ENCODE measurements at places on chromosomes 2 and 18. TPM values are rescaled to one million over a fixed set of nuclear protein-coding genes. Genes with fewer than 3 reads are reported as not detected.
A peak's percentile ranks its signal among the peaks of the same experiment; 100 is the strongest.

- DNase-seq, result no peak
- H3K27me3 ChIP-seq, result no peaks in the 10 kb centered on the region
- no peak overlapping the region for H3K27ac ChIP-seq
- H3K36me3 ChIP-seq, result no peaks in the 10 kb centered on the region
These were observed 984.5 kb upstream of the CDH2 start for GRCh38 chr18:29161429-29161828.

GRCh38 chr2:30714811-30715709 is 92.2 kb downstream of the CAPN13 start:
- H3K27me3 ChIP-seq, result no peaks in the 10 kb centered on the region
- no peak for DNase-seq
- no peaks in the 10 kb centered on the region for H3K36me3 ChIP-seq
- no peak overlapping the region for H3K27ac ChIP-seq
- no peak overlapping the region for H3K4me3 ChIP-seq

- DNase-seq, result no peak
- H3K27ac ChIP-seq, result no peak overlapping the region
- no peak overlapping the region for H3K4me3 ChIP-seq
- peaks cover 12% of the 10 kb centered on the region for H3K4me1 ChIP-seq
These were observed 84.0 kb downstream of the NFATC1 start for GRCh38 chr18:79479761-79480161.

GRCh38 chr2:168758970-168759820 is 43.2 kb upstream of the NOSTRIN start:
- H3K27ac ChIP-seq, result no peak overlapping the region
- DNase-seq, result peak; percentile 64
- H3K4me1 ChIP-seq, result peaks cover 5% of the 10 kb centered on the region
- H3K4me3 ChIP-seq, result no peak overlapping the region
- no peaks in the 10 kb centered on the region for H3K36me3 ChIP-seq
- H3K27me3 ChIP-seq, result no peaks in the 10 kb centered on the region

DNA sequence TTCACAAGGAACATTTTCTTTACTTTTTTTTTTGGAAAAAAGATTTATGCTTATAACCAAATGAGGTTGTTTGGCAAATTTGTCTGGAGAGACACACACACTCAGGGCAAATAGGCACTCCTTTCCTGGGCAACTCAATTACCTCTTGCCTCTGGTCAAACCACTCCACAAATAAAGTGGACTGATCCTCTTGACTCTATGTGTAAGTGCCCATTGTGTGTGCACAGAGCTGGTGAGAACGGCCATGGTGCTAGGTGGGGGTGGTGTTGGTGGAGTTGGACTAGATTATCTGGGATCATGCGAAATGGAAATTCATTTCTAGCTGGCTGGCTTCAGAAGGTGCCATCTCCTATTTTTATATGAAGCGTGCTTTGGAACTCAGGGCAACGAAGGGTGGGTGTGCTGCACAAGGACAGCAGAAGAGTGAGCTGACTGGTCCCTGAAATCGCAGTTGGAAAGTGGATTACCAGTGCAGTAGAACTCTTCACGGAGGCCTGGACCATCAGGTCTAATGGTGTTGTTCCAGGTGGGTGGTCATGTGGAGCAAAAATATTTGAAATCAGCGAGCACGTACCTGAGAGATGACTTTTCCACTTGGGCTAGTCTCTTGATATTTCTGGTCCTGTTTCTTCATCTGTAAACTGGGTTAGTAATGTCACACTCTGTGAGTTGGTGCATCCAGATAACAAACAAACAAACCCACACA is 149.9 kb downstream of the RPIA start:
- H3K4me3 ChIP-seq, result no peak overlapping the region
- H3K27ac ChIP-seq, result no peak overlapping the region
- no peaks in the 10 kb centered on the region for H3K27me3 ChIP-seq
- DNase-seq, result no peak
- no peaks in the 10 kb centered on the region for H3K4me1 ChIP-seq

DNA sequence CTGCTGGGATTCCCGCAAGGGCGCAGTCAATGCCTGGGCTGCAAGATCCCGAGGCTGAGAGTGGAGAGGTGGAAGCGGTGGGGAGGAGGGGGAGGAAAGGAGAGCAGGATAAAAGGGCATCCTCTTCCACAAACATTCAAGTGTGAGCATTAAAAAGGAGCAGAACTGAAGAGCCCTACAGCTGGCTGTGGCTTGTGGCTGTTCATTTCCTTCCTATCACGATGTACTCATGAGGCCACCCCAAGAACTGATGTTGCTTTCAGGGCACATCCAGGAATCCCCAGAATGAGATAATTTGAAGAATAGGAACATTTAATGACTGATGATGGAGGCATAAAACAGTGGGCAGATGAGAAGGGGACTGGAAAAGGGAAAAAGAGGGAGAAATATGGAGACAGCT is 230.8 kb upstream of the SMIM21 start:
- H3K4me1 ChIP-seq, result no peaks in the 10 kb centered on the region
- no peak for DNase-seq
- H3K27me3 ChIP-seq, result peaks cover 4% of the 10 kb centered on the region
- H3K4me3 ChIP-seq, result no peak overlapping the region
- no peak overlapping the region for H3K27ac ChIP-seq
- no peaks in the 10 kb centered on the region for H3K36me3 ChIP-seq

GRCh38 chr2:197576631-197577030 is 60.8 kb downstream of the MOB4 start:
- no peak overlapping the region for H3K27ac ChIP-seq
- H3K27me3 ChIP-seq, result no peaks in the 10 kb centered on the region
- H3K4me3 ChIP-seq, result no peak overlapping the region
- H3K36me3 ChIP-seq, result no peaks in the 10 kb centered on the region

DNA sequence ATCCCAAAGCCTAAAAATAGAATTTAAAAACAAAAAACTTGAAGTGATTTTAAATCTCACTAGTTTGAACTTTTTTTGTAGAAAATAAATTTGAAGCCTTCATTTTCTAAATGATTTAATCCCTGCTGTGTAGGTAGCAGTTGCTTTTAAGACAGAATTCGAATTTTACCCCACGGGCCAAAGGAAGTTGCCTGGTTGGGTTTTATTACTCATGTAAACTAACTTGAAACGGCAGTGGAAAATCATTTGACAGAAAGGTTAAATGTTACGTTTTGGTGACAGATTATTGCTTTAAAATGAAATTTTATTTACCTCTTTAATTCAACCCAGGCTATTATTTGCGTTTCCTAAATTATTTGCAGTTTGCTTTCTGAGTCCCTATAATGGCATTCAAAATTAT is 2.0 kb downstream of the MAPRE2 start:
- no peak for DNase-seq
- H3K4me1 ChIP-seq, result peaks cover 56% of the 10 kb centered on the region
- no peak overlapping the region for H3K4me3 ChIP-seq
- no peak overlapping the region for H3K27ac ChIP-seq
- H3K36me3 ChIP-seq, result 0 out of 3 replicates have a peak, but pooled peaks cover 3% of the 10 kb centered on the region

DNA sequence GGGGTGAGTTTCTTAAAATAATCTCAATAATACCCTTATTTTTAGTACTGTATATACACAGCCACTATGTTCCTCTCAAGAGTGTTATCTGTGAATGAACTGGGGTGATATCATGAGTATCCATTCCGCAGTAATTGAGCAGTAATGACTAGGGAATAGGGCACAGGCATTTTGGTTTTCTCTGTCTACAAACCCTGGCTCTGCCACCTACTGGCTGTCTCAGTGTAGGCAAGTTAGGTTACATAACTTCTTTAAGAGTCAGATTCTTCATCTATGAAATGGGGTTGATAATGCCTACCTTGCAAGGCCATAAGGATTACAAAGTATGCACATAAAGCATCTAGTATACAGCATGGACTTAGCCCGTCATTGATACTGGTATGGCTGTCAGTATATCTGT is 555.8 kb downstream of the NRXN1 start:
- DNase-seq, result no peak
- no peaks in the 10 kb centered on the region for H3K4me1 ChIP-seq
- H3K27ac ChIP-seq, result no peak overlapping the region
- no peaks in the 10 kb centered on the region for H3K36me3 ChIP-seq
- H3K27me3 ChIP-seq, result no peaks in the 10 kb centered on the region

GRCh38 chr2:28080911-28081310 is 190.4 kb downstream of the BABAM2 start:
- no peak overlapping the region for H3K4me3 ChIP-seq
- H3K27ac ChIP-seq, result no peak overlapping the region
- H3K27me3 ChIP-seq, result no peaks in the 10 kb centered on the region
- no peaks in the 10 kb centered on the region for H3K4me1 ChIP-seq

DNA sequence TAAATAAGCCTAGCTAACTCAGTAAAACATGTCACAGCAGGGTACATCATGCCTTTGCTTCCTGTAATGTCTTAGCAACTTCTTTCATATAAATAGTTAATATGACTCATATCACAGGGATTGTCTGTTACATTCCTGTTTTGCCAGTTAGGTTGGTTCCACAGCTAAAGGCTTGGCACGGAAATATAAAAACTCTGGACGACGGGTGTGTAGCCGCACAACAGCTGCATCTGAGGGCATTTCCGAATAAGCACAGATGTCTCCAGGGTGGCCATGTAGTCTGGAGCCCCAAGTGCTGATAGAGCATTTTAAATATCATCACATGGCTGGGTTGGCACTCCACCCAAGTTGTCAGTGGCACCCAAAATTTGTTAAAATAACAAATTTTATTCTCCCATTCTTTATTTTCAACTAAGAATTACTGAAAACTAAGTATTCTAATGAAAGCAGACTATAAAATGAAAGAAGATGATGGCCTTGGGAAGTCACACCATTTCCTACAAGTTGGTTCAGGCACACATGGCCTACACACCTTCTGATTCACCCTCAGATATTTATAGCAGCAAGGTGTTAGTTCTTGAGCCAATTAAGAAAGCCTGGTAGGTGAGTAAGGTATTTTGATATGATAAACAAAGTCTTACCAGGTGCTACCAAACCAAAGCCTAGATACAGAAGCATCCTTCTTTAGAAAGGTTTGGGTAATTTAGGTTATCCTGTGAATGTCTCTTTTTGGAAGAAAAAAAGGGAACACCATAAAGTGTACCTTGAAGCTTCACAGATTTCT is 61.8 kb upstream of the STK17B start:
- H3K4me3 ChIP-seq, result no peak overlapping the region
- H3K4me1 ChIP-seq, result no peaks in the 10 kb centered on the region
- no peak for DNase-seq
- H3K36me3 ChIP-seq, result no peaks in the 10 kb centered on the region

DNA sequence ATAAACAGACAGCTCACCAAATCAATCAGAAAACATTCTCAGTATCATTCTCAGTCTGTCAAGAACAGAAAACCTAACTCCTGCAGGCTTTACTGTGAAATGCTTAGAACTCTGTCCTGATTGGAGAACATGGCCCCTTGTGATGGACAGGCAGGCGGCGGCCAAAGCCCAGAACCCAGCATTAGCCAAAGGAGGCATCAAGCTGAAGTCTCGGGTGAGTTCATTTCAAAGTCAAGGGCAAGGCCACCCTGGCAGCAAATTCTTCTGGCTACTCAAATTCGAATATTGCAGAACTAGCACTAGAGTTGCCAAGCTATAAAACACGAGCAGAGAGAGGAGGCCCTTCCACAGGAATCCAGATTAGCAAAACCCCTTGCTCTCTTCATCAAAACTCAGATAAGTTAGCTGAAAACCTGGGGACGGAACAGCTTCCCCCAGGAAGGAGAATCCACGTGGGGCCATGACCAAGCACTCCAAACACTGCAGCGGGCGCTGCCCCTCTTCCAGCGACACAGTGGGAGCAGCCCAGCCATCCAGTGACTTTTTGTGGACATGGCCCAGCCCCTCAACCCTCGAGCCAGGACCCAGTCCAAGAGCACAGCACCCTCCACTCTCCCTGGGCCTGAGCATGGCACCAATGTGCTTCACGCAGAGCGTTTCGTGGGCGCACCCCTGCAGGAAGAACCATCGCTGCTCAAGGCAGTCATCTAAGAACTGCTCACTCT is 98.6 kb downstream of the HDAC4 start:
- H3K36me3 ChIP-seq, result no peaks in the 10 kb centered on the region
- no peak for DNase-seq
- no peak overlapping the region for H3K4me3 ChIP-seq
- H3K4me1 ChIP-seq, result peaks cover 37% of the 10 kb centered on the region
- H3K27ac ChIP-seq, result no peak overlapping the region
- H3K27me3 ChIP-seq, result no peaks in the 10 kb centered on the region

- H3K27me3 ChIP-seq, result peaks cover 16% of the 10 kb centered on the region
- H3K4me3 ChIP-seq, result no peak overlapping the region
- no peak overlapping the region for H3K27ac ChIP-seq
These were observed 50.5 kb downstream of the MRPL35 start for GRCh38 chr2:86249579-86250391.

- H3K27ac ChIP-seq, result no peak overlapping the region
- no peak for DNase-seq
- H3K4me1 ChIP-seq, result no peaks in the 10 kb centered on the region
- H3K4me3 ChIP-seq, result no peak overlapping the region
These were observed 226.3 kb downstream of the NBAS start for GRCh38 chr2:15334644-15335326.

- H3K27ac ChIP-seq, result no peak overlapping the region
- H3K27me3 ChIP-seq, result peaks cover 4% of the 10 kb centered on the region
- H3K36me3 ChIP-seq, result no peaks in the 10 kb centered on the region
- no peak for DNase-seq
- no peaks in the 10 kb centered on the region for H3K4me1 ChIP-seq
- H3K4me3 ChIP-seq, result no peak overlapping the region
These were observed 24.3 kb downstream of the ADD2 start for GRCh38 chr2:70743677-70744076.

DNA sequence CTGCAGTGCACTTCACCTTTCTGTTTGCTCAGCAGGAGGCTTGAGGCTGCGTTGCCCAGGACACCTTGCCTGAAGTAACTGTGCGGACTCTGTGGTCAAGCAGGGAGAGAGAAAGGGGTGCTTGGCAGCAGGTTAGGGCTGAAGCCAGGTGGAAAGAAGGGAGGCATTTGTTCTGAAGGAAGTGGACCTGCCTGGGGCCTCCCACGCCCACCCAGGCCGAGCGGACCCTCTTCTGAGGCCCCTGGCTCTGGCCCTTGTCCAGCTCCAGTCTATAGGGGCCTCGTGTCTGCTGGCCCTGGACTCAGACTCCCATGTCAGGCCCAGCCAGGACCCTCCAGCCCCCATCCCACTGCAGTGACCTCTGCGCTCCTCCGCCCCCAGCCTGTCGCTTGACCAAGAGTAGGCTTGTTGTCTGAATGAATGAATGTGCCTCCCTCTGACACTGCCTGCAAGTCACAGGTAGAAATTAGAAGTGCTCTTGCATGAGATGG is 2.5 kb downstream of the SNED1 start:
- no peak for DNase-seq
- no peak overlapping the region for H3K4me3 ChIP-seq
- peaks cover 37% of the 10 kb centered on the region for H3K27me3 ChIP-seq
- peaks cover 47% of the 10 kb centered on the region for H3K4me1 ChIP-seq

The NYAP2 gene
- not detected for total RNA-seq

The SERPINB13 gene
- total RNA-seq, result not detected

The UNC80 gene
- not detected for total RNA-seq

The ZSWIM2 gene
- not detected for total RNA-seq

The LIMS2 gene
- total RNA-seq, result 1.0 TPM

The DSG3 gene
- total RNA-seq, result not detected

Data from HepG2 (cell line).